Sciatic nerve (tissue), 2 donors: ENCODE measurements at places on chromosomes 5 and 9.

DNA sequence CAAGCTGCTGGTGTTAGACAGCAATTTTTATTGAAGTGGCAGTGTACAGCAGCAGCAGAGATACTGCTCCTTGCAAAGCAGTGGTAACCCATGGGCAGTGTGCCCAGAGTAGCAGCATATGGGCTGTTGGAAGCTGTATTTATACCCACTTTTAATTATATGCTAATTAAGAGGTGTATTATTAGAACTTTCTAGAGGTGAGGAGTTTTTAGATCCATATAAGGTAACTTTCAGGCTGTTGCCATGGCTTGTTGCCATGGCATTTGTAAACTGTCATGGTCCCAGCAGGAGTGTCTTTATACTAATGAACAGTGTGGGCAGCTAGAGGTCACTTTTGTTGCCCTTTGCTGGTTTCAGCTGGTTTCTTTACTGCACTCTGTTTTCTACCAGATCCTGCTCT, 3.7 kb upstream of the PJA2 start:
- no peak for DNase-seq

GRCh38 chr5:1519631-1520210, 4.0 kb downstream of the LPCAT1 start:
- DNase-seq = peak; percentile 43

GRCh38 chr5:87354496-87354895, 58.2 kb downstream of the CCNH start:
- no peak for DNase-seq

DNA sequence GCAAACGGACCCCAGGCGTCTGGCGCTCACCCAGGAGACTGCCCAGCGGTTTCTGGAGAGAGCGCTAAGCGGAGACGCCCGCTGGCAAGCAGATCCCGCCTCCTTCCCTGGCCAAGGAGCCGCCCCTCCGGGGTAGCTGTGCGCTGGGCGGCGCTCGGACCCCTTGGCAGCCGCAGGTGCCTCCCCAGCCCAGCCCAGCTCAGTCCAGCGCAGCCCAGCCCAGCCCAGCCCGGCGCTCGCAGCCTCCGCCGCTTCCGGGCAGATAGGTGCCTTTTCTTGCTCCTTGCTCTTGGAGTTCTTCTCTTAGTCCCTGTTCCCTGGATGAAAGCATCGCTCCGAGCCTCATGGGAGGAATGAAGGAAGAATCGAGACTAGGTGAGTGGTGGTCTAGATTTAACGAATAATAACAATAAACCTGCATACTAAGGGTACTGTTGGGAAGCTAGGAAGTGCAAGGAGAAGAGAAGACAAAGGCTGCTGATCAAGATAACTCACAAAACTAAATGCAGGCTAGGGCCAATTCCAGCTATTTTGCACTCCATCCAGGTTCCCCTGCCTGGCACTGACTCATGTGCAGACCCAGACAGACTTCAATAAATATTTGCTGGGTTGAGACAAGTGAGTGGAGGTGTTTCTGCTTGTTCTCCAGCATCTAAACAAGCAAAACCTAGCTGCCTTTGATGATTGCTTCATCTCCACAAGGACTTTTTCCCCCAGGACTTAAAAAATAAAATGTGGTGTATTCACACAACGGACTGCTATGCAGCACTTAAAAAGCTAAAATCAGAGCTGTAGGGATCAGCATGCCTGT, at the start of gene STK32A:
TSS of gene STK32A (plus strand) at position 202 of the 811 bp plus-strand sequence. CDS start 4,609 bp downstream, outside the sequence.
- DNase-seq = peak; percentile 80

- DNase-seq = no peak
Observed at GRCh38 chr5:177456976-177457851, 10.6 kb downstream of the PRR7 start.

- no peak for DNase-seq
Observed at GRCh38 chr9:34558364-34558763, 31.2 kb downstream of the CNTFR start.

- DNase-seq = no peak
Observed at GRCh38 chr5:7578071-7578470, 182.1 kb downstream of the ADCY2 start.

DNA sequence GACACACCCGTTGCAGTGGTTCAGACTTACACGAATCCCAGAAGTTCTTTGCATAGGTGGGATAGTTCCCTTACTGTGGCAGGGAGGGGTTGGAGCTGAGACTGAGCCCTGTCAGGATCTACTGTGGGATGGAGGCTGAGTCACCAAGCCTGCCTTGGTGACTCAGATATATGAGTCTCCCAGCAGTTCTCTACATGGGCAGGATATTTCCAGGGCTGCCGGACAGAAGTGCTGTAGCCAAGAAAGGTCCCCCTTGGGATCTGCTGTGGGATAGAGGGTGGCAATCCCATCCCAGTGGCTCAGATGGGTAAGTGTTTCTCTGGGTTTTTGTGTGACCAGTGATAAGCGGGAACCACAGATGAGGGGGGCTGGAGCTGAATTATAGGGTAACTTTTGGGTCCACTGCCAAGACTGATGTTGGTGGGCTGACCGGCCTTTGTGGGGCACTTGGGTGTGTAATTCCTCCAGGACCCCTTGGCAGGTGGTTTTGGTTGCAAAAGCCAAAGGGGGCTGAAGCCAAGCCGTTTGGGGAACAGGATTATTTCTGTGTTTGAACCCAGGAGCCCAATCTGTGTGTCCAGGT, 18.7 kb downstream of the XRCC4 start:
- DNase-seq = no peak

DNA sequence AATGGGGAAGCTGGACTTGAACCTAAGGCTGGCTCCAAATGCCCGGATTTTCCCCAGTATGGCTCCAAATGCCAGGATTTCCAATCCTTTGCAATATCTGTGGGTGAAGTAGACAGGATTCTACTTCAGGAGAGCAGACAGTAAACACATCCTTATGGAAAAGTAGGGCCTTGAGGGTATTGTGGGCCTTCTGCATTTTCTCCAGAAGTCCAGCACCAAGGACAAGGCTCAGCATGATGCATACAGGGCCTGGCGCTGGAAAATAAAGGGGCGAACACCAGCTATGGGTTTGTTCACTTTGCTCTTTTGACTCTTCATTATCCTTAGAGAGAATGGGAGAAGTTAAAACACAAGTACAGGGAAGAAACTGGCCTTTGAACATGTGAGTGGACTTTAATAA, 347.5 kb downstream of the SEMA5A start:
- DNase-seq = no peak

DNA sequence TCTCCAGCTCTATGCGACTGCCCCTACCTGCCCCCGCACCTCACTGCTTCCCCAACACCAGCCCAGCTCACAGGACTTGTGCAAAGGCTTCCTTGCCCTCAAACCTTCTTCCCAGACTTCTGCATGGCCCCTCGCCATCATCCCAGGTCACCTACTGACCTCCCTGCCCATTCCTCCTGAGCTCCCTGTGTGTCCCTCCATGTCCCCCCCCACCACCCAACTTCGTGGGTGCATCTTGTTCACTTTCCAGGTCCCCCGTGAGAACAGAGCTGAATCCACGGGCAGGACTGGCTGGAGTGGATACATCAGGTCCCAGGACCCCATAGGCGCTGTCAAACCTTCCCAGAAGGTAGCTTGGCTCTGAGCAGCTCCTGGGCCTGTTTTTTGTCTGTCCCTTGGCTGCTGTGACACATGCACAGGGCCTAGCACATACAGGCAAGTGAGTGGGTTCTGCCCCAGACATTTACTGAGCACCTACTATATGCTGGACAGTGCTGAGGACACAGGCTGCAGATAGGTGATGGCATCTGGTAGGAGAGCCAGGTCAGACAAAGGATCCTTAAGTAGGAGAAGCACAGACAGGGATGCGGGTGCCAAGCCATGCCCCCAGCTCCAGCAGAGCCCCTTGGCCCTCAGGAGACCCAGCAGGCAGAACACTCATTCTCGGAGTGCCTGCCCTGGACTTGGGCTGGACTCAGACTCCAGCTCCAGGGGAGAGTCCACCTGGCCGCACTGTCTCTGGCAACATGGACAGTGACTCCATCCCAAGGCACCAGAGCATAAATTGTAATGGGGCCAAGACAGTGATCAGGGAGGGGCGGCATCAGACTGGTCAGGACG, 15.0 kb downstream of the NINJ1 start:
- peak; percentile 56 for DNase-seq

DNA sequence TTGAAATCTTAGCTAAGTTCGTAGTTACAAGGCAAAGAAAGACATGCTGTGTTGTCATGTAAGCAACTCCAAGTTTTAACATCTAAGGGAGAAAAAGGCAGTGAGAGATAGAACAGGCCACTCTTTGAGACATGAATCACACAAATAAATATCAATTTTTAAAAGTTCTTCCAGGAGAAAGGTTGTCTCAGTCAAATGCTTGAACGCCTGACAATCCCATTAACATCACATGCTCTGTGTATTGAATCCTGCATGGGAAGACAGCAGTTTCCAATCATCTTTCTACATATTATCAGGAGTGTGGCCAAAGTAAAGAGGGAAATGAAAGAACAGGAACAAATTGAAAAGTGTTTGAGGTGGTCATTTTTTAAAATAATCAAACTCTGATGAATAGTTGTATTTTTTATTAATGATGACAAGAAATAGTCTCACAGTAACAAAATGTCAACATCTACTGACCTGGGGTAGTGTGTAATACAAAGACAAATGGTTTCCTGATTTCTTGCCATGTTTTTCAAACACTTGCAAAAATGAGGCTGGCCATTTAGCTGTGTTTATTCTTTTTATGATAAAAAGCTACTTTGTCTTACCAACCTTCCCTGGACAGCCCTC, 6.4 kb upstream of the C6 start:
- DNase-seq = no peak

DNA sequence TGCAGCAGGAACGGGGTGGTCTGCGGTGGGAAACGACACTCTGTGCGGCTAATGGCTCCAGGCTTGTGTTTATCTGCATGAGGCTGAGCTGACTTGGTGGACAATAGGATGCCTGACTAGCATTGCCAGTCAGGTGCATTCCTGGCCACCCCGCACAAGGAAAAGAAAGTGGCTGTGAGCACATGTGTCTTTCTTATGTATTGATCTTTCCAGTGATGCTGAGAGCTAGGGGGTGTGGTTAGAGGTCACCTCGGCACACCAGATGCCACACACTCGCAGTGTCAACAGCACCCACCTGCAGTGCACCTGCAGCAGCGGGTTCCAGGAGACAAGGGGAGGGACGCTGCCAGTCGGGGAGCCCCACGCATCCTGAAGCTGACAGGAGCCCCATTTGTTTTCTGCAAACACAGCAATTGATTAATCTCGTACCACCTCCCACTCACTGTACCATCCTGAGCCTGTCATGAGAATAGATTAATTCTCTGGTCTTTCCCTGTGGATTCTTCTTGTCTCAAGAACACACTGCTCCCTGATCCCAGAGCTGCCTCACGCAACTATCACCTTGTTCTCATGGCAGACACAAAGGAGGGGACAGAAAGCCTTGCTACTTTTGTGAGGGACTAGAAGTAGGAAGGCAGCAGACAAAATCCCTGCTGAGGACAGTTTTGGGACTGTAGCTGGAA, 251.7 kb upstream of the WWC1 start:
- DNase-seq = no peak

GRCh38 chr5:154567155-154567554, 89.1 kb upstream of the HAND1 start:
- DNase-seq = no peak

- DNase-seq = no peak
Observed at GRCh38 chr9:297104-297972, 82.7 kb downstream of the DOCK8 start.

DNA sequence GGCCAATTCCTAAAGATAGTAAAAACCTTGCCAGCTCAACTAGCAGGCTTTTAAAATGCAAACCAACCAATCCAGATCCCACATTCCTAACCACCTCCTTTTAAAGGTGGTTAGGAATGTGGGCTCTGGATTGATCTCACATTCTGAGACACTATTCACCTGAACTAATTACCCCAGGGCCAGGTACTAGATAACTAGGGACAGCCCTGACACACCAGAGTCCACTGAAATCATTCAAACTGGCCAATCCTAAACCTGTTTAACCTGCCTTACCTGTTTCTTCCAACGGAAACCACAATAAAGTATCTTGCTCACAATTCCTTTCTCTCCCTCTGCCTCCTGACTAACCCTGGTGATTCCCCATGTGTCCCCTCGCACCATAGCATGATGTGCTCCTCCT, 168.3 kb upstream of the DMAC1 start:
- no peak for DNase-seq

DNA sequence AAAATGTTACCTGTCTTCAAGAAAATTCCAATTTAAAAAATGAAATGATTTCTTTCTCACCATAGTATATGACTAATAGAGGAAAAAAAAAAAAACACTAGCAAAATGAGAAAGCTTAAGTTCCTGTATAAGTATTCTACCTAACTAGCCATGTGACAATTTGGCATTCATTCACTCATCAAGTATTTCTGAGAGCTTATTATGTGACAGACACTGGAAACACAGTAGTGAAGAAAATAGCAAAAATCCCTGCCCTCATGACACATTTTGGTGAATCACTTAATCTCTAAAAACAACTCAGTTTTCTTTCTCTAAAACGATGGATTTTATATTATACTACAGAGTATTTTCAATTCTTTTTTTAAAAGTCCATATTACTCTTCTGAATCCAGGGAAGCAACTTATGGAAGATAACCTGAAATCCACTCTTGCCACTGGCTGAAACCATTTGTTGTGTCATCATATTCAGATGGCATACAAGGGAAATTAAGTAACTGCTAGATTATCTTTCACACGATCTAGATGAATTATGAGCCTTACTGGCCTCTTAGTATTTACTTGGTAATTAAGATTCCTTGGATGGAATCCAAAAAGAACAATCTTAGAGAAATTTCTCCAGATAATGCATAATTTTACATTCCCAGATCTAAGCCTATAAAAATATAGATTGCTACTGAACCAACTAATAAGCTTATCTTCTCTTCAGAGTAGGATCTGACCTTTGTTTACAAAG, 5.5 kb downstream of the PTBP3 start:
- DNase-seq = no peak

GRCh38 chr5:59099270-59099994, 516.6 kb downstream of the RAB3C start:
- no peak for DNase-seq

GRCh38 chr9:127036437-127036836, 86.0 kb downstream of the ANGPTL2 start:
- DNase-seq = no peak

- no peak for DNase-seq
Observed at GRCh38 chr5:111697215-111697614, 59.8 kb downstream of the NREP start.

GRCh38 chr5:169686137-169686536, 49.1 kb downstream of the DOCK2 start:
- DNase-seq = no peak

DNA sequence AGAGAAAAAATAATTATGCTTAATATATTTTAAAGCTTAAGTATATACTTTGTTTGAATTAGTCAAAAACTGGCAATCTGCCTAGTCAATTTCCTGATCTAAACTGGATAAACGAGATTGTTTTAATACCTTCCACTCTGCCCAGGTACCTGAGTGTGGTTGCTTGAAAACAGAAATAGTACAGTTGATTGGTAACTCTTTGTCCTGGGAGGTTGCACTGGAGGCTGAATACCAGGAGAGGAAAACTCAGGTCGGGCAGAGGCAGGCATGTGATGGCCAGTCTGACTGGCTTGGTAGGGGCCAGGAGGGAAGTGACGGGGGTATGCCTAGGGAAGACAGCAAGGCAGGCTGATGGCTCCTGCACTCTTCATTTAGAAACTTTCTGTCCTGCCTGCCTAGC, 80.2 kb downstream of the PIK3R1 start:
- no peak for DNase-seq

- no peak for DNase-seq
Observed at GRCh38 chr5:137760719-137761516, 6.8 kb upstream of the HNRNPA0 start.
